ENCODE measurements at places on chromosomes 16 and 17.
A peak's percentile ranks its signal among the peaks of the same experiment; 100 is the strongest.

- no peak for DNase-seq
Measured at GRCh38 chr17:38658741-38659345, 15.9 kb downstream of the EPOP start.

- no peak for DNase-seq
Measured at GRCh38 chr16:67613808-67614207, 31.1 kb upstream of the CARMIL2 start.

DNA sequence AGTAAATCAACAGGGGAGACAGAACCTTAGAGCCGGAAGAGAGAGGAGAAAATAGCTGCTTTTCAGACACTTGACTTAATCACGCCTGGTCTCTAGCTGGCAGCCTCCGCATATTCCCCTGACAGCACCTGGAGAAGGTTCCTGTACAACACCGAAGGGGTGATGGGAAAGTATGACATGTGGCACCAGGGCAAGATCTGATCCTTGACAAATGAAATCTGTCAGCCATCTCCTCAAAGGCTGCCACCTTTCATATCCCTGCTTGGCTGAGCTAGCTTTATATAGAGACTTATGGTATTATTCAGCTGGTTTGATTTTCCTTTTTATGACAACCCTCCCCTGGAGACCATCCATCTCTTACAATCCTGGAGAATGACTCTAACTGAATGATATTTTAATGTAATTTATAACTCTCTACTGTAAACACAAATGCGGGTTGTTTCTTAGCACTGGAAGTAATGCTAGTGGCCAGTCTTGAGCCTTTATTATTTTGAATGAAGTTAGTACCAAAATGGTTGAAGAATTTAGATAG, 1205.3 kb upstream of the CDH8 start:
- no peak for DNase-seq

DNA sequence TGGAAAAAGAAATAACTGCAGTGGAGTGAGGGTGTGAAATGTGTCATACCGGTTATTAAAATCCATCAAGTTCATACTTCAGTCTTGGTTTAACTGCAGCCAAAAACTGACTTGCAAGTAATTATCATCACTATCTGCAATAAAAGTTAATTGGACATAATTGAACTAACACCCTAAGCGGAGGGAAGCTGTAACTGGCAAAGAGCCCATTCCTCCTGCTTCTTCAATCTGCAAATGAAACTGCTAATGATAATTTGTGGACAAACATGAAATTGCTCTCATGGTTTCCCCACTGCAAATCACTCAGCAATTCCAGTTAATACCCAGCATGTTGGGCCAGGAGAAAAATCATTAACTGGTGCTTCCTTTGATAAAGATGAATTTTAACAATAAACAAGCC, 46.5 kb downstream of the FAM222B start:
- no peak for DNase-seq

DNA sequence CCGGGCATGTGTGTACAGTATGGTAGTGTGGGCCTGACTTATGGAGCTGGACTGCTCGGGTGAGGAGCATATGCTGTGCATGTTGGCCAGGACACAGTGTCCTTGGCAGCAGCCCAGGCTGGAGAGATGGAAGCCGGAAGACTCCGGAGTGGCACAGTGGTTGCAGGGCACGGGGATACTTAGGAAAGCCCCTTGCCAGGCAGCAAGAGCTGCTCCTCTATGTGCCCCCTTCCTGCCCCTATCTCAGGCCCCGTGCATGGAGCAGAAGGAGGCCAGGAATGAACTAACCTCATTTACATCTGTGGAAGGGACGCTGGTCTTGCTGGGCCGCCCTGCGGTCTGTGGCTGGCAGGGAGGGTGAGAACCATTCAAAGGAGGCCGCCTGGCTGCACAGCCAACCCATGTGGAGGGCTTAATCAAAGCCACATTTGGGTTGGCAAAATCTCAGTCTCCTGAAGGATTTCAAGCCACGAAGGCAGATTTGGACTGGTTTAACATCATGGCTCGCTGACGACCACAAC, 32.2 kb upstream of the RCVRN start:
- DNase-seq = no peak

DNA sequence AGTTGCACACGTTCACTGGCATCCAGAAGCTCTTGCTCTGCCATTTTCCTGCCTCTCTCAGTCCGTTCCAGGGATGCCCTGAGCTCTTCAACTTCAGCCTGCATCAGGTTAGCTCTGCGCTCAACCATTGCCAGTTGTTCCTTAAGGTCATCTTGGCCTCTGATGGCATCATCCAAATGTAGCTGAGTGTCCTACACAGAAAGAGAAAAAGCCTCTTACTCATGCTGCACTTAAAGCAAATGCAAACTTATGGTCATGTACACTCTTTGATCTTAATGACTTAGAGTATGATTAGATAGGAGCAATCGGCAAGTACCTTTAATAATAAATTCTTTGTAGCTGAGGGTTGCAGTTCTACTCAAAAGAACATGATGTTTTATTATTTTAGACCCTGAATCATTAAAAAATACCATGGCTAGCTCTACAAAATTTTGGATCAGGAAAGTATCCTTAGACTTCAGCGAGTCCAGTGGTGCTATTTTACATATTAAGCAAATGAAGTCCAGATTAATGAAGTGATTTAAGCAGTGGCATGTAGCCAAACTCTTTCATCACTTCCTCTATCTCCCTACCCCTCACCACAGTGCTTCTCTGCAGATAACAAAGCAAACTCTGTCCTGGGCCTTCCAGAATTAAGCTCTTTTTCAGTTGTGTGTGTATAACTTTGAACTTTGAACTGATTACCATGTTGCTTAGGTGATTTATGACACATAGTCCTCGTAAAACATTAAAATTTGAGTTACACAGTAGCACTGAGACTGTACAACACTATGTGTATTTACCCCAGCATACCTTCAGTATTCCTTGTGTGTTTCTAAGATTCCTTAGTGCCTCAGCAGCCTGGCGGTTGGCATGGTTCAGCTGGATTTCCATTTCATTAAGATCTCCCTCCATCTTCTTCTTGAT, 22.1 kb downstream of the MYH4 start:
- DNase-seq = no peak

DNA sequence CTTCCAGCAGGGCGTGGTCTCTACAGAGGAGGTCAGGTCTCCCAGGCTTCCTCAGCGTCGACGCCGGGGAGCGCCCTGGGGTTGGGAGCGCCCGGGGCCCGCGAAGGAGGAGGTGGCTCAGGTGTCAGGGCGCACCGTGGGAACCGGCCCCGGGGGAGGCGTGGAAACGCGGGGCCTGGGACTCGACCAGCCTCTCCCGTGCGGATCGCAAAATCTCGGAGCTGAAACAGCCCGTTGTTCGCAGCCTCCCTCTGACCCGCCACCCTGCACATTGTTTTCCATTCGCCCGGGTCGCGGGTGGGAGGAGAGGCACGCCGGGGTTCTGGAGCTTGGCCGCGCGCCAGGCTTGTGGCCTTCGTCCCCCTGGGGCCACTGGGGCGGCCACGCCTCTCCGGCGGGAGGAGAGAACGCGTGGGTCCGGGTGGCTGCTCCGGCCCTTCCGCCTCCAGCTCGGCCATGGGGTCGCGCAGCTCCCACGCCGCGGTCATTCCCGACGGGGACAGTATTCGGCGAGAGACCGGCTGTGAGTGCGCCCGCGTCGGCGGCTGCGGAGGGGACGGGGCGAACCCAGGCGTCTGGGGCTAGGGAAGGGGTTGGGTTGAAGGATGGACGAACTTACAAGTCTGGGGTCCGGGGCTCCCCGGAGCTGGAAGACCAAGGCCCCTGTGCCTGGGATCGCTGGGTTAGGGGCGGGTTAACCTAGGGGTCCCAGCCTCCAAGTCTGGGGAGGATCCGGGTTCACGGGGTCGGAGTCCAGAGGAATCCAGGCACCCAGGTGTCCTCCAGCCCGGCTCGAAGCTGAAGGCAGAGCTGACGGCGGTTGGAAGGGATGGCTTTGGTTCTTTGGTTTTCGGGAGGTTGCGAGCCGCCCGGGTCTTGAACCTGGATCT, at the start of gene CHP2:
TSS of gene CHP2 (plus strand) at position 433 of the 890 bp plus-strand sequence. CDS start at position 457, 24 bp downstream.
- DNase-seq = peak; percentile 46

DNA sequence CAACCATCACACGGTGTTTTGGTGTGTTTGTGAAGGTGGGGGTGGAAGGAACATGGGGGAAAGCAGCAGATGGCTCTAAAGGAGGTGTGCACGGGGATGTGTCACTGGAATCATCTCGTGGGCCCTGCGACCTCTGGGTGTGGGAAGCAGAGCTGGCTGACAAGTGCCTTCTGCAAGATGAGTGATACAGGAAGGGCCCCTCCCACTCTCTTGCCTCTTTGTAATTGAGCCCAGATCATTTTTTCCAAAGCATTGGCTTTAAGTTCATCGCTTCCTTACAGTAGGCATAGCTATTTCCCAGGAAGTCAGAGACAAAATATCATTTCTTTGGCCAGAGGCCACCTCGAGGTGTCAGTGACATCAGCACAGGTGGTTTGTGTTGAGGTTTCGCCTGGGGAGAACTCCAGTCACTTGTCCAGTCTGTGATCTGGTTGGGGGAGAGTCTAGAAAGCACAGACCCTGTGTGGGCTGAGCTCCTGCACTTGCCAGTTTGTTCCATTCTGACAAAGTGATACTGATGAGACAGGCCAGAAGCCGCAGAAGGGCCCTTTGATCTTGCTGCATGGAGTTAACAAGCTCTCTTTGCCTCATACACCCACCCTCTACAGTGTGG, 20.6 kb upstream of the SNTB2 start:
- DNase-seq = no peak

DNA sequence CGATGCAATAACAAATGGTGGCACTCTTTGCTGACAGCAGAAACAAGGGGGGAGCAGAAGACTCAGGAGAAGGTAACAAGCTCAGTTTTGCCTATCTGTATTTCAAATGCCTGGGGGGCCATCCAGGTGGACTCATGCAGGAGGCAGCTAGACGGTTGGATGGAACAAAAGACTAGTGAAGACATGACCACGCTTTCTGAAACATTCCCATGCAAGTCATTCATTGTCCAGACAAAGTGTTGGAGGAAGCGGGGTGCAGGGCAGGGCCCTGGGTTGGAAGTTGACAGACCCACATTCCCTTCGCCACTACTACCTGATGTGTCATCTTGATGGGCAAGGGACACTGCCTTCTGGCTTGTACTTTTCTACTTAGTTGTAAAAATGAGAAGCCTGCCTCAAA, 29.8 kb upstream of the CRYBA1 start:
- DNase-seq = no peak

GRCh38 chr17:27518048-27518447, 61.8 kb downstream of the KSR1 start:
- no peak for DNase-seq

DNA sequence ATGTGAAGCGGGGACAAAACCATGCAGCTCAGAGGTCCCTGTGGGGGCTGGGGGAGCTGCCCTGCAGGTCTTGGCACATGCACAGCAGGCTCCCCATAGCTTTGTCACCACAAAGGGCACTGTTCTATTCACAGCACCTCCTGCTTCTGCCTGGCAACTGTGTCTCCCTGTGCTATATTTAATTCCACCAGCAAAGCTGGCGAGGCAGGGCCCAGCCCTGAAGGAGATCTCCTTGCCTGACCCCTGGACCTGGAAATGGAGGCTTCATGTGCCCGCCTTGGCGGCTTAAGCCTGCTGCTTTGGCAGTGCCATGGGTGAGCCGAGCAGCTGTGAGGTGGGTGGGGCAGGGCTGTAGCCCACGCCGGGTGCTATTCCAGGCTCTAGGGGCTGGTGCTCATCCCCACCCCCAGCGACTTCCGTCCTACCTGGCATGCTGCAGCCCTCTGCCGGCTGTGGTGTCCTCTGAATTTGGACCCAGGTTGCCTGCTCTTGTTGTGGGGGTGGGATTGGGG, 6.8 kb downstream of the LDHD start:
- peak; percentile 72 for DNase-seq

DNA sequence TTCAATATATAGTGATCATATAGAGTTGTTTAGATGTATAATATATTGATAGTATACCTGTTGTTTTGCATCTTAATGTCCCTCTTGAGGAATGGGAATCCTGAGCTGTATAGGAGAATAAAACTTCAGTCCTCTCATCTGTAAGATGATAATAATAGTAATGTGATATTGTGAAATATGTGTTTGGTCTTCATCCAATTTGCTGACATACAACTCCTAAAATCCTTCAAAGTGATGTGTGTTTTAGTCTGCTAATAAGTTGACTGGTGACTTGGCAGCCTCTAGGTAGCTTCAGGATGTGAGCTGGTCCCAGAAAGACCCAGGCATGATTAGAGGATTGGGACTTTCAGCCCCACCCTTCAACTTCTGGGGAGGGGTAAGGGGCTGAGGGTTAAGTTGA, 22.8 kb upstream of the NFAT5 start:
- DNase-seq = no peak

GRCh38 chr16:50916040-50916439, 174.2 kb downstream of the CYLD start:
- DNase-seq = no peak

DNA sequence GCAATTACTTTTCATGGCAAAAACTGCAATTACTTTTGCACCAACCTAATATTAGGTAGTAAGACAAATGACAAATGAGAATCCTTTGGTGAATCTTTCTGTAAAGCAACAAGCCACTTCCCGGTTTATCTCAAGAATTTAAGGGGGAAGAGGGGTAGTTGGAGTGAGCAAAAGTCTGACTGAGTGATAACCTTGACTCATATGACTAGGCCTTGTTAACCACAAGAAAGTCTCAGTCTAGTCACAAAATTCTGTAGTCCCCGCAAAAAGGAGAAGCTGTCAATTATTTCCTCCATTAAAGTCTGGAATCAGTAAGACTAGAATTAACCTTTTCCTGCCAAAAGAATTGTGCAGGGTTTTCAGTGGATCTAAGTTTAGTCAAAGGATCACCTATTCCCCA, 72.2 kb upstream of the GNAO1 start:
- no peak for DNase-seq

DNA sequence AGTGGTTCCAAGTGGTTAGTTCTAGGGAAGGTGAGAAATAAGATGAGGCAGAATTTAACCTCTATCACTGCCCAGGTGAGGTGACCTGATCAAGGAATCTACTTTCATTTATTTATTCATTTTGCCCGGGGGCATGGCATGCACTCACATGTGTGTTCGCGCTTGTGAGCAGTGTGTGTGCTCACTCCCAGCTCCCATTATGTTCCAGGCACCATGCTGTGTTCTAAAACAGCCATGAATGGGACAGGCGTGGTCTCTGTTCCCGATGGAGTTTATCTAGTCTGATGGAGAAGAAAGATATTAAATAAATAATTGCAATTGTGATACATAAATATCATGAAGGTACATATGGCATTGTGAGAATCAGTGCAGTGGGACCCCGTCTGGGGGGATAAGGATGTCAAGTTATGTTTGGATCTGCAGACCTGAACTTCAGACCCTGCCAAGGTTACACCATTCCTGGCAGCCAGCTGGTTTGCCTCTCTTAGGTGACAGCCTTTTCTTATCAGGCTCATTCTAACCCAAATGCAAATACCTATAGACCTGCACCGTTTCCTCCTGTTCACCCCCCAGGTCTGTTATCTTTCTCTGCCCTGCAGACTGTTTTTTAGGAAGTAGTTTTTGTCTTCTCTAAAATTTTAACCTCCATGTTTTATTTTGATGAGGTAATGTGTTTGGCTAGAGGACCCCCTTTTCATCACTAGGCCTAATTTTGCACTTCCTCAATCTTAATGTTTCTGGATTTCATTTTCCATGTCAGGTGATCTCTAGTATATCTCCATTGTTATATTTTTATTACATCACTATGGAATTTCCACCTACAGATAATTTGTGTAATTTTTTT, 11.8 kb downstream of the CYB5B start:
- no peak for DNase-seq

GRCh38 chr16:46929378-46930332, 43.8 kb downstream of the DNAJA2 start:
- peak; percentile 51 for DNase-seq

GRCh38 chr17:44203731-44204440, 4.2 kb upstream of the ATXN7L3 start:
- peak; percentile 59 for DNase-seq
